CD4-positive, CD25-positive, alpha-beta regulatory T cell (primary cell): ENCODE measurements at places on chromosomes 4 and X.
A peak's percentile ranks its signal among the peaks of the same experiment; 100 is the strongest.

DNA sequence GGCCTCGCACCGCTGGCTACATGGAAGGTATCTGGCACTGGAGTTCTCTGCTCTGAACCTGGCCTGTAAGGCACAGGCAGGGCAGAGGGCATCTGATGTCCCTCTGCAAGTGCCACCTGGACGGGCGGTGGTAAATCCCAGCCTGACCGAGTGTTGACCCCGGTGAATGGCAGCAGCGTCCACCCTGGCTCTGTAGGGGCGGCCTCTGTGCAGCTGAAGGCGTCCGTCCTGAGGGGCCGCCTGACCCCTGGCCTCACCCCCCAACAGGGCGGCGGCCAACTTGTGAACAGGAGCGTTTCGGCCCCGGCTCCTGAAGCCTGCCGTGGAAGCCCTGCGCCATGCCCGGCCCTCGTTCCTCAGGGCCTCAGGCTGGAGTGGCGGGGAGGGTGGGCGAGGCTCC is 51.4 kb downstream of the CPZ start:
- DNase-seq, result no peak

GRCh38 chr4:24912252-24913118 is at the start of gene CCDC149:
TSS of gene CCDC149 (minus strand) at chr4:24913042. CDS start at chr4:24912864, 178 bp downstream.
- DNase-seq, result no peak

GRCh38 chrX:49273181-49273727 is 3.7 kb downstream of the PPP1R3F start:
- DNase-seq, result peak; percentile 93

DNA sequence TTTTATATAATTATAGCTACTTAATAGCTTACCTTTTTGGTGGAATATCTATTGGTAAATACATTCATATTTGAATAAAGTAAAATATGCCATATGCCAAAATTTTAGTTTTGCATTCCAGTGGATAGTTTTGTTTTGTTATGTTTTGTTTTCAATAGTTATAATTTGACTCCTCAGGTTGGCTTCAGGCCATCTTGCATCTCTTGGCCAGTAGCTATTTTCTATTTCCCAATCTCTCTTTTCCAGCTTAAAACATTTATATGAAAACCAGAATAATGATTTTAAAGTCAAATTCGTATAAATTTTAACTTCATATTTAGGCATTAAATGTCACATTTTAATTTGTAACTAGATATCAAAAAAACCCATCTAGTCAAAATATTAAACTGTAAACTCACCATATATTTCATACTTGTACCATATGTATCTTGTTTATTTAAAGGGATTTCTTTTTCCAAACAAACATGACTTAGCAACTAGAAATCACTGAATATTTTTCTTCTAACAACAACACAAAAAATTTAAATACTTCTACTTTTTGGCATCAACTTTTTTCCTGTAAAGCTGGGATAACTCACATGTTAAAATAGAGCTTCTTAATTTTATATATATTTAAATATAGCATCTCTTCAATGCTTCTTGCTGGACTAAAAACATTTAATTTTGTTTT is 1209.6 kb downstream of the PCDH7 start:
- DNase-seq, result no peak

DNA sequence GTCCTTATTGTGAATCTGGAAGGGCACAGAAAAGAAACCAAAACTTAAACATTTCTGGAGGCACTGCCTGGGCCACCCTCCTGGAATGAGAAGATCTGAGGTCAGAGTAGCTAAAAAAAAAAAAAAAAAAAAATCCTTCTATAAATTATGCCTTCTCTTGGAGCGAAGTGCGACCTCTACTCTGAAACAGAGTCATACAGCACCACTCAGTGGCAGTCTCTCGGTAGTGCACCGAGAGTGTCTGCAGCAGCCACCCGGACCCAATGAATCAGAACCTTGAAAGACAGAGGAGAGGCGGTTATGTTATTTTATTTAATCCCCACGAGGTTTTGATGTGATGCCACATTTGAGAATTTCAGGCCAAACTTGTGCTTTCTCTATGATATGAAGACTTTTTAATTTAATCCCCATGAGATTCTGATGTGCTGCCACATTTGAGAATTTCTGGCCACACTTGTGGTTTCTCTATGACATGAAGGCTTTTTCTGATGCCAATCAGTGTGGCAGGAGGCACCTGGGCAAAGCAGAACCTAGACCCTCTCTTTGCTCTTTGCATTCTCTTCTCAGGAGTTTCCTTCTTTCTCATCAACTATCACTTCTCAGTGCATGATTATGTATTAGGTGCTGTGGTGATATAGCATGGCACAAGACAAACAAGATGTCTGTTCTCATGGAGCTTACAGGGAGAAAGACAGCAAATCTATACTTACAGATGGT is 5.6 kb upstream of the CT47C1 start:
- DNase-seq, result peak; percentile 1

DNA sequence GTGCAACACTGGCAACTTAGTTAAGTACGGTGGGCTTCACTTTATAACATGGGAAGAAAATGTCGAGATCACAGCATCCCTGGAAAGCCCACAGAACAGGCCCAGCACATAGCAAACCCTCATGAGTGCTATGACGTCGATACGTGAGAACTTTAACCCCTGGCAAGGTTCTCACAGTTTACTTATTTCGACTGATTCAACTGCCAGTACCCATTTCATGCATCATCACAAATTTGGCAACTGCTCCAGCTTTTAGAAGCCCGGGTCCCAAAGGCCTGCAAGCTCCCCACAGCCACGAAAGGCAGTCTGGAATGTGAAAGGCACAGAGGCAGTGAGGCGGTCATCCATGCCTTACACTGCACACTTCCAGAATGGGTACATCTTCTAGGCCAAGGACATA is 41.2 kb downstream of the RELL1 start:
- DNase-seq, result no peak

DNA sequence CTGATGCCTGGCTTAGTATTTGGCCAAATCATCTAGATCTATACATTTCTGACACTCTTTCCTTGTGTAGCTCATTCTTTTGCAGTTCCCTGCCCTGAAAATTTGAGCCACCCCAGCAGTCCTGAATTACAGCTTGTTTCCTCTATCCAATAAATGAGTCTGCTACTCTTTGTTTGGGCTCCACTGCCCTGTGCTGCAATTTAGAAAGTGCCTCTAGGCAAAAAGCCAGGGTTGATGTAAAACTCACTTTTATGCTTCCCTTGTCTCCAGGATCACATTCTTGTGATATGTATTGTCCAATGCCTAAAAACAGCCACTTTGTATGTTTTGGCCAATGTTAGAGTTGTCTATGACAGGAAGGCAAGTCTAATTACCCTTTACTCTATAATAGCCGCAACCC is 101.7 kb upstream of the MAP3K15 start:
- no peak for DNase-seq

GRCh38 chr4:141771889-141772830 is 135.8 kb downstream of the IL15 start:
- DNase-seq, result no peak

DNA sequence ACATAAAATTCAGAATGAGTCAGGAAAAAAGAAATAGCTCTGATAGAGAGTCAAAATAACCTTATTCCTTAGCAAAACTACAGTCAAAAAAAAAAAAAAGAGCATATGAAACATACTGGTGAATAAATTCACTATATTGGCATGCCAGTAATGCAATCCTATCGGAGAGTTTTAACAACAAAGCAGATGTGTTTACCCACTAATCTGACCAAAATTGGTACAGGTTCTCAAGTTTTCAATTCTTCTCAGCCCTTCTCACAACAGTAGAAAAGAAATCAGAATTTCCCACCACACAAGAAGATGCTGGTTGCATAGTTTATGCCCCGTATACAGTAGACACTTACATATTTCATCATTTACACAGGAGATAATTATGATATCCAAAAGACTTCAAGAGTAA is 59.4 kb downstream of the LCORL start:
- DNase-seq, result no peak
